ENCODE measurements at places on chromosomes 12 and 14. TPM values are rescaled to one million over a fixed set of nuclear protein-coding genes. Genes with fewer than 3 reads are reported as not detected.

DNA sequence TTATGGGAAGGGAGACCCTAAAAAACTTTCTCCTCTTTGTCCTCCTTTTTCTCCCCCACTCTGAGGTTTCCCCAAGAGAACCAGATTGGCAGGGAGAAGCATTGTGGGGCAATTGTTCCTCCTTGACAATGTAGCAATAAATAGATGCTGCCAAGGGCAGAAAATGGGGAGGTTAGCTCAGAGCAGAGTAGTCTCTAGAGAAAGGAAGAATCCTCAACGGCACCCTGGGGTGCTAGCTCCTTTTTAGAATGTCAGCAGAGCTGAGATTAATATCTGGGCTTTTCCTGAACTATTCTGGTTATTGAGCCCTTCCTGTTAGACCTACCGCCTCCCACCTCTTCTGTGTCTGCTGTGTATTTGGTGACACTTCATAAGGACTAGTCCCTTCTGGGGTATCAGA is 4.6 kb upstream of the RPS26 start:
- no peak for DNase-seq

The GNG2 gene
- total RNA-seq: 138 TPM

DNA sequence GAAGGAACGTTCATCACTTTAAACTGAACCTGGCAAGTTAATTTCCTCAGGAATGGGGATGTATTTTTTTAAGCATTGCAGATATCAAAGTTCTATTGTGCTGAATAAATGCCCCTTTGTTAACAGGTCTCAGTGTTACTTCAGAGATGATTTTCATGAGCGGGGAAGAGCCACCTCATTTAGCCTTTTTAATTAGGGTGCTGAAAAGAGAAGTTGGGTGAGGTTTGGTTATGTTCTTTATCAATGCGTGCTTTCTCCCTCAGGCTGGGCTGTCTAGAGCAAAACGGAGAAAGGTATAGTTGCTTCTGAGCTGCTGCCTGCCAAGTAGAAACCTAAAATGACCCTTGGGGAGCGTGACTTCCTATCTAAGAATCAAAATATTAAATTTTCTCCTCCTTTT is 8.0 kb upstream of the HIP1R start:
- no peak for DNase-seq

The PTCSC3 gene
- total RNA-seq: not detected

GRCh38 chr14:93949511-93950075 is 22.4 kb downstream of the FAM181A start:
- DNase-seq: no peak

GRCh38 chr14:66490143-66491111 is 4.3 kb downstream of the CCDC196 start:
- no peak for DNase-seq

The PRICKLE1 gene
- not detected for total RNA-seq

- no peak for DNase-seq
These were observed 172.1 kb downstream of the ETV6 start for GRCh38 chr12:11821386-11822080.

GRCh38 chr12:32273712-32274111 is 125.6 kb upstream of the FGD4 start:
- DNase-seq: peak; percentile 58
